Activated CD4-positive, alpha-beta memory T cell treated with anti-CD3 and anti-CD28 coated beads for 36 hours (primary cell): ENCODE measurements at places on chromosomes 6 and 20.

- DNase-seq = peak; percentile 25
Measured at GRCh38 chr6:1792989-1793388, 183.3 kb downstream of the FOXC1 start.

DNA sequence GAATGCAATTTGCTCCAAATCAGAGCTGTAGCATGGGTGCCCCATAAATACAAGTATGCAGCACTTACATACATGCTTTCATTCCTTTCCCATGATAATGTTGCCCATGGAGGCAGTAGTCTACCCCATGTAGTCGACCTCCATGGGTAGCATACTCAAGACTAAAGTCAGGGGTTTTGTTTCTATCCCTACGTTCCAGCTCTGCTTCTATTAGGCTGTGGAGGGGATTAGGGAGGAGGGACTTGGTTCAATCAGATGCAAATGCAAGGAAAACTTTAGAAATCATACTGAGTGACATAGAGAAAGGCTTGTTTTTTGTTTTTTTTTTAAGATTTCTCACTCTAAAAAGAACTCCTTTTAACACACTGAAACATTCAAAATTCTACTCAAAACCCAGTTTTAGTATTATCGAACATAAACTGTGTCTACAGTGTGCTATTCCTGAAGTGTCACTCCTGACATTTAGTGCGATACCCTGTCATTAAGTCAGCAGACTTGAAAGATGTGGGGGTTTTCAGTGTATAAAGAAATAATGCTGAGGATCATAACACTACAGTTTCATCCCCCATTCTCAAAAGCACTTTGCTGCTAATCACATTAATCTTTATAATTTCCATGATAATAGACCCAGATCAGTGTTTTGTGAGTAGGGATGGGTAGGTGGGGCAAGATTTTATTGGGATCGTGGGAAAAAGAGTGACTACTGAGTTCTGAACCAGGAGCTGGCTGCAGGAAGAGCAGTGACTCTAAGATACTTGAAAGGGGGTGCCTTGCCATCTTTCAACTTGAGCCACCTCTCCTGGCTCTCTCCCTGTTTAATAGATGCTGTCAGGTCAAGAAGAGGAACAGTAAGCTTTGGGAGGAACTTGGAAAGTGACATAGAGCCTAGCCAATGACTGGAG is 40.4 kb upstream of the SCML4 start:
- DNase-seq = no peak

- DNase-seq = no peak
Measured at GRCh38 chr6:99297006-99297405, 52.5 kb downstream of the FAXC start.

DNA sequence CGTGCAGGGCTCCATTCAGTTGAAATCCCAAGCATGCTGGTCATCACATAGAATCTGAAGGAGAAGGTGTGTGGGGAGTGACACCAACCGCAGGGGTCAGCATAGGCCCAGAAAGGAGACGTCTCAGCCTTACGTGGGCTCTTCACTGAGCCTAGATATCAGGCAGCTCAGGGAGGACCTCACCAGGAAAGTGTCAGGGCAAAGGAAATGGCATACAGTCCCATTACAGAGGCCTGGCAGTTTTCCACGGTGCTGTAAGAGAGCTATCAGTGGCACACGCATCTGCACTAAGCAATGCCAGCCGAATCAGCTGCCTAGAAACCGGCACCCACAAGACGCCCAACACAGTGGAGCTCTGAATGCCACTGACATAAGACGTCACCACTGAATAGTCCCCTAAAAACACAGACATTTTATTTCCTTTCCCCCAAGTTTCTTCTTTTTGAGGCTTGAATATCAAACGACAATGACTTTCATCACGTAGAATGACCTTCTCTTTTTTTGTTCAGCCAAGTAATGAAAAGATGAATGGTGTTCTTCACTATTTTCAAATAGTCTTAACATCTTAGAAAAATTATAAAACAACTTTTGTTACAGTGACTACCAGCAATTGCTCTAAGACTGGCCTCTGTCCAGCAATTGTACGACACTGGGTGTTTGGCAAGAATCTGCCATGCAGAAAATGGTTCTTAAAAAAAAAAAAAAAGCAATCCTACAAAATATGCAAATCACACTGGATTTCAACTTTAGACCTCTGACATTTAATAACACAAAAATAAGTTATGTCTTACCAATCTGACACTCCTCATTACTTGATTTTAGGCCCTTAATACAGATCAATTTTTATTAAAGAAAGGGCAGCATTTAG is 88.9 kb upstream of the FOXQ1 start:
- DNase-seq = no peak

DNA sequence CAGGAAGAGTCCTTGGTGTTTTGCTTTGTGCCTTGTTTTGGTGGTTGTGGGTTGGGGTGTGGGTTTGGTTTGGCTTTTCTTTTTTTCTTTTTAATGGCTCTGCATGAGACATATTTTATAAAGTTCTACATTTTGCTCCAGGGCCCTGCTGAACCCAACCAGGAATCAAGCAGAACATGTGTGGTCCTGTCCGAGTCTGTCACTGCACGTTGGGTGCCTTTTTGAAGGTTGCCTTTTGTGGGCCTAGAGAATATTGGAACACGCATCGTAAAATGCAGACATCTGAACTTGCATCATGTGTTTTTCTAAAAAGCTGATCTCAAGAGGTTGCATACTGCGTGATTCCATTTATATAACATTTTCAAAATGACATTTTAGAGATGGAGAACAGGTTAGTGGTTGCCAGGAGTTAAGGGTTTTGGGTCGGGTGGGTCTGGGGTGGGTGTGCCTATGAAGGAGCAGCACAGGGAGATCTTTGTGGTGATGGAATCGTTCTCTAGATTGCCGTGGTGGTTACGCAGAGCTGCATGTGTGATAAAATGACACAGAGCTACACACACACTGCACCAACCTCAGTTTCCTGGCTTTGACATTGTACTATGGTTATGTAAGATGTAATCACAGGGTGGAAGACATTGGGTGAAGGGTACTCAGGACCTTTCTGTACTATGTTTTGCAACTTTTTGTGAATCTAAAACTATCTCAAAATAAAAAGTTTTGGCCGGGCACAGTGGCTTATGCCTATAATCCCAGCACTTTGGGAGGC is 80.2 kb downstream of the EYA2 start:
- no peak for DNase-seq

GRCh38 chr6:41663568-41663967 is 25.3 kb downstream of the MDFI start:
- DNase-seq = no peak

- peak; percentile 53 for DNase-seq
Measured at GRCh38 chr6:166862287-166862977, 93.9 kb downstream of the RNASET2 start.

GRCh38 chr20:15339264-15339663 is 1001.9 kb upstream of the FLRT3 start:
- no peak for DNase-seq

DNA sequence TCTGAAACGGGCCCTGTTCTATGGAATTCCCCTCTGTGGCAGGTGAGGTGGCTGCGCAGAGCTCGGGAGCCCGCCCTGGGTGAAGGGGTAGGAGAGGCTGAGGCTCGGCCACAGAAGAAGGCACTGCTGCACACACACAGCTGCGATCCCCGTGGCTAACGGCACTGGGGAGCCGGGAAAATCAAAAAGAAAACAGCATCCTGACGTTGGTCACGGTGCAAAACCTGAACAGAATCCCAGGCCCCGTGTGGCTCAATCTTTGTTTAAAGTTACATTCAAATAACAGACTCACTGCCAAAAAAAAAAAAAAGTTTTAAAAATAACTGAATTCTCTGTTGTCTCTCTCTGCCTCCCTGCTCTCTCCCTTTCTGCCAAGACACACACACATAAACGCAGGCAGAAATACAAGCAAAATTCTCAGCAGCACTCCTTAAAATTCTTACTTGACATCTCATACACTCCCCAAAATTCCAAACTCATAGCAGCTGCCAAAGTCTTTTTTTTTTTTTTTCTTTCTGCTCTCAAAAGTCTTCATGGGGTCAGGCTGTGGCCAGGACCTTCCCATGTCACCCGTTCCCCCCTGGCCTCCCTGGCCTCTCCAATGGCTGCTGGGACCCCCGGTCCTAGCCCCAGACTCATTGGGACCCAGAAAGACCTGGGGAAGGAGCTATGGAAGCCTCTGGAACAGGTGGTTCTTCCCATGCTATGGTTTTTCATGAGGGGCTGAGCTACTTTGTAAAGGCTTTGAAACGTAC is 248.8 kb downstream of the TTLL2 start:
- no peak for DNase-seq

DNA sequence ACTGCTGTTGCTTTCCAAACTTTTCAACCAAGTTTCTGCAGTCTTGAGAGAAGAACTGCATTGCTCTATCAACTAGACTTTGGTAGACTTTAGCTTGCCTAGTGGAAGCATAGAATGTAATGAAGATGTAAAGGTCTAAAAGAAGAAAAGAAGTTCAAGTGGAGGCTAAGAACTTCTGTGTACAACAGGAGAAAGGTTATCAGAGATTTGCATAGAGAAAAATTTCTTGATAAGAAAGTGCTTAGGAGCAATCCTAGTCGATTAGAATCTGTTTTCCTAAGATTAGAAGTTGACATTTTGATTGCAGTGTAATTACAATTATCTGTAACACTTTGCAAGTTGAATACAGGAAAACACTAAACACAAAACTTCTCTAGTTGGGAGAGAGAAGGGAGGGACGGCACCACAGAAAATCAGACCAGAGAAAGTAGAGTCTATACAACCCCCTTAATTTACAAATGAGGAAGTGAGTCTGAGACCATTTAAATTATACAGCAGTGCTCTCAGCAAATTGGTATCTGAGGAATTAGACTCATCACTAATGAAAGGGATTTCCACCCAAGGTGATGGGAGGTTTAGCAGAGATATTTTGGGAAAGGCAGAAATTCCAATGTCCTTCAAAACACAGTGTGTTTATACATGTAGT is 194.3 kb upstream of the MARCKS start:
- no peak for DNase-seq

DNA sequence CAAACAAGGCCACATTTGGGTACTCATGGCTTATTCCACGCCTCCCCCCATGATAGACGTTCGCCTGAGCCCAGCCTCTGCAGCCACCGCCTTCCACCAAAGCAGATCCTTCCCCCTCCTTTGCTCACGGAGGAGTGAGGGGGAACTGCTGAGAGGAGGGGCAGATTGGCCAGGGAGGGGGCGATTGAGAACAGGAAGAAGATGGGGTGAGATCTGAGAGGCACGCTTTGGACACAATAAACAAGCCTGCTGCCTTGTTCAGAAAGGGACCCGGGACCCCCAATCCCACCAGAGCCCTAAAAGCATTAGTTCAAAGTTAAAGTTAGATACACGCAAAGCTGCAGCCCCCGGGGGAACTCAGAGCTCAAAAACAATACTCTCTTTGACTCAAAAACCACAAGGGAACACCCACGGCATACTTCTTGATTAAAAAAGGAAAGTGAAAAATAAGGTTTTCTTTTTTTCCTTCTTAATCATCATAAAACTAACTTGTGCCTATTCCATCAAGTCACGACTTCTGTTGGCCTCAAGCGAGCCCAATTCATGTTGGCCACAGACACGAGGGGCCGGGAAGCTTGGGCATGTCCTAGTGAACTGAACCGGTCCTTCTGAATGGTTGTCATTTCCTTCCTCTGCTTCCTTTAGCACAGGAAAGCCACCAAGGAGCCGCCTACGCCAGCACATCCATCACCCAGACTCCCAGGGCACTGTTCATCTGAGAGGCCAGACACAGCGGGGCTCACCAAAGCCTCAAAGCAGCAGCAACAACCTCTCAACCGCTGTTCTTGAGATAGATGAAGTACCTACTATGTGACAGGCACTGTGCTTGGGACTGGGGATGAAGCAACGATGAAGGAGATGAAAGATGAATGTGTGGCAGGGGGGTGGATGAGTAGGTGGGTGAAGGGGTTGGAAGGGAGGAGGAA is 44.7 kb downstream of the NFATC2 start:
- DNase-seq = peak; percentile 76

DNA sequence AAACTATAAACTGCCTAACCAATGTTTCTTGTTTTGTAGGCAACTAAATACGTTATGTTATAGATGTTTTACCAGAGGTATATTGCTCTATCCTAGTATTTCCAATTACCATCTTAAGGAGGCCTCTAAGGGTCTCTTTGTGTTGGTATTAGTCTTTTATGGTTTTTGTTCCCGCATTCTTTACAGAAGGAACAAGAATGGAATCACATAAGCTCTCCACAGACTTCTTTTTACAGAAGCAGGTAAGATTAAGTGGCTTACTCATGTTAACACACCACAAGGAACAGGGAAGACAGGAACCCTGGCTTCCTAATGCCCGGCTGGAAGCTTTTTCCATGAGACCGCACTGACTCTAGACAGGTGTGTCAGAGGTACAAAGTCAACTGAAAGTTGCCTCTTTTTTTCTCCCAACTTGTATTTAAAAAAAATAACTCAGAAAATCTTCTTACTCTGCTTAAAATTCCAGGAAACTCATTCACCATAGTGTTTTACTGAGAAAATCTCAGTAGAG is 55.1 kb downstream of the FKBP5 start:
- DNase-seq = no peak

- no peak for DNase-seq
Measured at GRCh38 chr6:36374194-36374593, 13.3 kb downstream of the ETV7 start.

DNA sequence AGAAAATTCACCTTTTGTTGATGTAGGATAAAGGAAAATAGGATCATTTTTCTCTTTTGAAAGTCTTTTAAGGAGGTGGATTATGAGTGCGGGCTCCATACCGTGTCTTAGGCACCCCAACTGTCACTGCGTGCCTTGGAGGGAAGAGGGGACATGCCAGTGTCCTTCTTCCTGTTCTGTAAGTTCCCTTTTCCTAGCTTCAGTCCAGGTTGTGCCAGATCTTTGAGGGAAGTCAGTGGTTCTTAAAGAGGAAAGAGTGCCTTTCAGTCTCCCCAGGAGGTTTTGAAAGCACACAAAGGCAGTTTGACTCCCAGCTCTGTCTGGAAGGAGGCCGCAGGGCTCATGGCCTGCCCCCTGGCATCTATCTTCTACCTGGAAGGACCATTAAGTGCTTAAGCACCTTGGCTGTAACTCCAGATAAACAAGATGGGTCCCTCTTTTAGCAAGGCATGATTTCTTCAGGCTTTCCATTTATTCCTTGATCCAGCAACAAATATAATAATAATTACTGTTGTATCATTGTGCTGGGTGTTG is 13.0 kb downstream of the EFCAB8 start:
- no peak for DNase-seq

DNA sequence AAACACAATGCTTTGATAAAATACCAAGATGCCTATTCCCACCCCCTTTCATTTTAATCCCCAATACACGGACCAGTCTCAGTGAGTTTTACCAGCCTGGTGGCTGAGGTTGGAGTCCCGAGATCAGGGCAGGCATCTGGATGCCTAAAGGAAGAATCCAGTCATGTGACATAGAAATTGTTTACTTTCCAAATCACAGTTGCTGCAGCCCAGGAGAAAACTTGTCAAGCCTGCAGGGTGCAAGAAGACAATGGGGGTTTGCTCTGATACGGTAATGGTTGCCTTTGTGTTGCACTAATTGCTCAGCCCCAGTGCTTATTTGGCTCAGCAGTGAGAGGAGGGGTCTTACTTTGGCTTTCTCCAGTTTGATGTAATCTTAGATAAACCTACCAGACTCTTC is 308.5 kb upstream of the POU3F2 start:
- DNase-seq = no peak

- no peak for DNase-seq
Measured at GRCh38 chr20:44714102-44714700, 968 bp upstream of the CCN5 start.
